ENCODE measurements at places on chromosomes 1 and 21.

- ATAC-seq, result peak; percentile 10
Measured at GRCh38 chr21:32413697-32414578, 1.4 kb downstream of the EVA1C start.

DNA sequence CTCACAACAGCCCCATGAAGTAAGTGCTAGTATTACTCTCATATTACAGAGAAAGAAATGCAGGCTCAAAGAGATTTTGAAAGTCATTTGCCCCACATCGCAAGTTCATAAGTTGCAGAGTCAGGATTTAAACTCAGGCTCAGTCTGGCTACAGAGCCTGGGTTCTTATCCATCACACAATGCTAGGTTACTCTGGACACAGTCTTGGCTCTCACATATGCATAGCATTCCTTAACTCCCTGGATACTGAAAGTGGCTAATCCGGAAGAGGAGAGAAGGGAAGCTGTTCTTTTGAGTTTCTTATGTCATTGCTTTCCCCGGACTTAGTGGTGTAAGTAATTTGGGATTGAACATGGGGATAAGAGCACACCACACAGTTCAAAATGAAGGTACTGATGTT is 357.4 kb upstream of the PLXNA2 start:
- ATAC-seq, result peak; percentile 51

- ATAC-seq, result no peak
Measured at GRCh38 chr1:76759950-76760349, 107.3 kb upstream of the ST6GALNAC5 start.

DNA sequence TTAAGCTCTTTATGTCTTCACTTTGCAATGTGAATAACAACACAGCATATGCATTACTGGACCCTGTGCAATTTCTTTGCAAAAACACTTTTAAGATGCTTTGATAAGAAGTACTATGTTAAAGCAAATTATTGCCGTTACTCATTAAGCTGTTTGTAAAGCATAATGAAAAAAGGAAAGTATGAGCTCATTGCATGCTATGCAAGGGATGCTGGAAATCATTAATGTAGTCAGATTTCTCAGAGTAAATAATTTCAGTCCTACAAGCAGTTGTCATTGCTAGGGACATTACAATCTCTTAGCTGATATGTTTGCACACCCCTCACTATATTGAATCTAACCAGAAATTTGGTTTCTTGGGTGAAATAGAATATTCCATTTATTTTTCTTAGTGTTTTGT is 982.5 kb upstream of the ADGRL2 start:
- ATAC-seq, result no peak

DNA sequence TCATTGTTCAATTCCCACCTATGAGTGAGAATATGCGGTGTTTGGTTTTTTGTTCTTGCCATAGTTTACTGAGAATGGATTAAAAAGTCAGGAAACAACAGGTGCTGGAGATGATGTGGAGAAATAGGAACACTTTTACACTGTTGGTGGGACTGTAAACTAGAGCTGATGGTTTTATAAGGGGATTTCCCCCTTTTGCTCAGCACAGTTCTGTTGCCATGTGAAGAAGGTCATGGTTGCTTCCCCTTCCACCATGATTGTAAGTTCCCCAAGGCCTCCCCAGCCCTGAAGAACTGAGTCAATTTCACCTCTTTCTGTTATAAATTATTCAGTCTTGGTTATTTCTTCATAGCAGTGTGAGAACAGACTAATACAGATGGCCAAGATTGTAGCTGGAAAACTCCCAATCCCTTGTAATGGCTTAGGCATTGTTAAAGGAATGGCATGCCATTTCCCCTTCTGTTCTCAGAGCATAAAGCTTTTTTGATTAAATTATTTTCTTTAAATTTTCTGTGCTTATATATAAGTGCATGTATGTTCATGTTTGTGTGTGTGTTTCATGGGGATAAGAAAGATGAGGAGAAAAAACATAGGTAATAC is 144.8 kb downstream of the BACH1 start:
- no peak for ATAC-seq

GRCh38 chr21:41374867-41375533 is 13.2 kb downstream of the MX2 start:
- ATAC-seq, result no peak

GRCh38 chr1:29398431-29398830 is 162.1 kb downstream of the PTPRU start:
- no peak for ATAC-seq

GRCh38 chr21:41593051-41593759 is 85.2 kb upstream of the TMPRSS2 start:
- ATAC-seq, result no peak

- ATAC-seq, result peak; percentile 87
Measured at GRCh38 chr21:41816583-41817165, 49.8 kb upstream of the RIPK4 start.

- ATAC-seq, result no peak
Measured at GRCh38 chr1:47226121-47226838, 5.7 kb downstream of the TAL1 start.

GRCh38 chr21:26840912-26841311 is 4.3 kb downstream of the ADAMTS1 start:
- ATAC-seq, result no peak

- ATAC-seq, result peak; percentile 57
Measured at GRCh38 chr1:205210756-205211168, 740 bp downstream of the DSTYK start.

All from SK-N-SH treated with all-trans-retinoic acid at 6 μM for 48 hours (cell line).